ENCODE measurements at places on chromosomes 7 and 10.

- DNase-seq = no peak
Observed at GRCh38 chr10:108412323-108412722, 1247.8 kb upstream of the SORCS1 start.

- no peak for DNase-seq
Observed at GRCh38 chr7:152882576-152883310, 123.2 kb downstream of the ACTR3B start.

DNA sequence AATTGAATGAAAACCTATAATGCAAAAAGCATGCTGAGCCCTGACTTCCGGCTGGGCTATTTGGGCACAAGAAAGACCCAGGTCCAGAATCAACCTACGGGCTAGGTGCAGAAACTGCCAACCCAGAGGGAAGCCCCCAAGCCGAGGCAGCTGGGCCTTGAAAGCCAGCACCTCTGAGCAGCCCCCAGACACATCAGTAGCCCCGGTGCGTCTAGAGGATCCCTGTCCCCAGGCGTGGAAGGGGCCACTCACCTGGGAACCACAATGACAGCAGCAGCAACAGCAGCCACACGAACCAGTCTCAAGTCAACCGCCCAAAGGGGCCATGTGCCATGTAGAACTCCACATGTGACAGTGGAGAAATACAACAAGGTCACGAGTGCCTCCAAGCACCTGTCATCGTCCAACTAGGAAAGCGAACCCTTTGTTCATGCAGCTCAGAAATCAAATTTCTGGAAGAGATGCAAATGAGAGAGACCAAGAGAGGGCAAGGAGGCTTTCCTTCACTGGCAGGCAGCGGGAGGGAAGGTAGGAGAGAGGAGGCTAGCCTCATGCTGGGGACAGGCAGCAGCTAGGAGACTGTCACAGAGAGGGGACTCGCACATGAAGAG lies 57.5 kb upstream of the CHST15 start:
- DNase-seq = no peak

DNA sequence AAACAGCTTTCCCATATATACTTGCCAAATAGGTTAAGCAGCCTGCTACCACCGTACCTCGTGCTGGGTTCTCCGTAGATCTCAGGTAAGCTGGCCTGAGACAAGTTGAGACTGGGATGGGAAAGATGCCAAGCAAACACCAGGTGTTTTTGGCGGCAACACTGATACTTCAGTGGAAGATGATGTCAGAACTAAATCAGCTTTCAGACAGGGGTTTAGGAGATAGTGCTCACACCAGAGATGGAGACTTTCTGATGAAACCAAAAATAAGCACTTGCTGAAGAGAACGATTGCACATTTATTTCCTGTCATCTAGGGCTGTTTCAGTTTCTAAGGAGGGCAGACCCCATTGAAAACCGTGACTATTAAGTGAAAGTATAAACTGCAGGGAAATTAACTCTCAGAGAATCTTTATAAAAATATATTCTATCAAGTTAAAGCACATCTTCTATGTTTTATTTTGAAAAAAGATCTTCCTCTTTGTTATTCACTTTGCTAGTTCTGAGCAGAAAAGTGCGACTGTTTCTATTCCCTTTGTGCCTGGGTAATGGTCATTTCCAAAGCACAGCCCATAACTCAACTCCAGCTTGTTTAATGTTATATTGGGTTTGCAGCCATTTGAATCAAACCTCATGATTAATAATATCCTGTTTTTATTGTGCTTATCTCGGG lies 149.9 kb downstream of the CPED1 start:
- peak; percentile 95 for DNase-seq

- DNase-seq = no peak
Observed at GRCh38 chr10:11014671-11015445, 2.8 kb upstream of the CELF2 start.

DNA sequence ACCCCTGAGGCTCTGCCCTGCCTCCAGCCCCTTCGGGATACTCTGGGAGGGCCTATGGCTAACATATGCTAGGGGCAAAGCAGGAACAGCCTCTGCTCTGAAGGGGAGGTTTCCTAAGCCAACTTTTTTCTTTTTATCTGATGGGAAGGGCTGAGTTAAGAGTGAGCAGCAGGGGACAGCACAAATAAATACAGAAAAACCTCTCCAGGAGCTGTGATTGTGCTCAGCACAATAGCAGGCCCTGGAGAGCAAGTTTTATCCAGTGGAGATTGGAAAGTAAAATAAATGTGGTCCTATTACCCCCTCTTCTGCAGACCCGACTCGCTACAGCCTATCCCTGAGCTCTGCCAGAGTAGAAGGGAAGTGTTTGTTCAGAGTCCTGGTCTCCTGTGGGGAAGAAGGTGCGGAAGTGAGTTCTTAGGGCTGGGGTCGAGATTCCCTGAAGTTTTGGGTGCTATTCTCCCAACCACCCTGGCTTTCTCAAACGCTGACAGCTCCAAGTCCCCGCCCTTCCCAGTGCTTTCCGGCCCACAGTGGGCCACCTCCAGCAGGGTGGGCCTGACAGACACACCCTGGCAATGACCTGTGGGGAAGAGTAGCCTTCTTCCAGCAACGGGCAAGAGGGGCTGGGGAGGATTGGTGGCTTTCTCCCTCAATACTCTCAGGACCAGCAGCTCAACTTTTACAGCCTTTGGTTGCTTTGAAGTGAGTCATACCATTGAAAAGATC lies 23.0 kb upstream of the AFAP1L2 start:
- no peak for DNase-seq

- DNase-seq = peak; percentile 35
Observed at GRCh38 chr7:108016841-108017775, 14.1 kb upstream of the LAMB1 start.

DNA sequence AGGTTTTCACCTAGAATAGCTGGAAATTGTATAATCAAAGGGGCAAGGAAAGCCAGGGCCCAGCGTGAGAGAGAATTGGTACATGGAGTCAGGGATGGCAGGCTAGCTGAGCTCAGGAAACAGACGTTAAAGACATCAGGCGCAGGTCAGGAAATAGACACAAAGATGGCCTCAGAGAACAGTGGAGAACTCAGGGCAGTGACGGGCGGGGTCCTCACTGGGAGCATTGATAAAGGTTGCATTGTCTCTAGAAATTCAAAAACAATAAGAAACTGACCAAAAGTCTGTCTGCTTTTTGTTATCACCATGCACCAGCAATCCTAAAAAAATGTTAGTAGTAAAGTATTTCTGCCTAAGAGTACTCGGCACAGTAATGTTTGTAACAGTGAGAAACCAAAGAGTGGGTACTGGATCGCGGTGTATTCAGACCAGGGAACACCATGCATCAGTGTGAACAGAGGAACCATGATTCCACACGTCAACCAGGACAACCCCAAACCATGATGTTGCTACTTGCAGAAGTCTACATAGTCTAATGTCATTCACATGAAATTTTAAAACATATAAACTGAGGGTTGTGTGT lies 81.9 kb upstream of the AUTS2 start:
- no peak for DNase-seq

DNA sequence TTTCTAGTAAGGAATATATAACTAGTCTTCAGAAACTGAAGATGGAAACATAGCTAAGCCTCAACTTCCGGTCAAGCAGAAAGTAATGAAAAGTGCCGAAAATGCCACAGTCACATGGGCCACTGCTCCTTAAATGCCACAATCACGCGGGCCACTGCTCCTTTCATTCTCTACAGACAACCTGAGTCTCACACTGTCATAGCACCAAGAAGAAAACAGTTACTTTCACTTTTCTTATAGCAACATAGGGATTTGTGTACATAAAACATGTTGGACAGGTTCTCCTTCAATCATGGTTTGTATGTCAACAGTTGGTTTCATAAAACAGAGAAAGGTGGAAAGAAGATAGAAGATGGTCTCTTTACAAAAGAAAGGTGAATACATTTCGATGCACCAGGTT lies 48.6 kb upstream of the NOBOX start:
- no peak for DNase-seq

- peak; percentile 86 for DNase-seq
Observed at GRCh38 chr10:12484941-12485805, 135.8 kb downstream of the CAMK1D start.

DNA sequence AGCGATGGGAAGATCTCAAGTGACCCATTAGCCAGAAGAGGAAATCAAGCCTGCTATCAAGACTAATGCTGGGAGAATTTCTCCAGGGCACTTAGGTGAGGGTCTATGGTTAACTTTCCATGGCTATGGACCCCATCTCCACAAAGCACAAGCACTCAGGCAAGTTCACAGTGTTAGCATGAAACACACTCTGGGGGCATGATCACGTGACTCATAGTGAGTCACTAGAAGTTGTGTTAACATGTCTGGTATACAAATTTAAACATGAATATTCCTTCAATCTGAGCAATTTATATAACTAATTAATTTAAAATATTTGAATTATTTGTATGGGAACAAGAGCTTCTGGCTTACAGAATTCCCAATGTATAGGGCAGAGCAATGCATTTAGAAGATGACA lies 131.8 kb downstream of the FAM204A start:
- no peak for DNase-seq

- DNase-seq = peak; percentile 83
Observed at GRCh38 chr7:100563809-100564400, 9.8 kb downstream of the SAP25 start.

DNA sequence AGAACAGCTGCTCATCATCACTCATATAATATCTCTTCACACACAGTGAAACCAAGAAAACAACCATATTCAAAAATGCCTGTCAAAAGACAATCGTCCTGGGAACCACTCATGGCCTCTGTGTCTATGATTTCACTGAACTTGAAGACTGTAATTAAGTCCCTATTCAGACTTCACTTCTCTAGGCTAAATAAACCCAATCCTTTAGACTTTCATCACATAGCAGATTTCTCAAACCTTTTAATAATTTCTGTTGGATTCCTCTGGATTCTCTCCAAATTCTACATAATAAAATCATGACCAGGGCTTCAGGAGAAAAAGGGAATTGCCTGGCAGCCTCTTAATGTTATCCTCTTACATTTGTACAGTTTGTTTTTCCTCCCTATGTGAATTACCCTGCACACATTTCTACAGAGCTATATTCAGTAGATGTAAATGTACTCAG lies 201.1 kb downstream of the LRRN3 start:
- no peak for DNase-seq

DNA sequence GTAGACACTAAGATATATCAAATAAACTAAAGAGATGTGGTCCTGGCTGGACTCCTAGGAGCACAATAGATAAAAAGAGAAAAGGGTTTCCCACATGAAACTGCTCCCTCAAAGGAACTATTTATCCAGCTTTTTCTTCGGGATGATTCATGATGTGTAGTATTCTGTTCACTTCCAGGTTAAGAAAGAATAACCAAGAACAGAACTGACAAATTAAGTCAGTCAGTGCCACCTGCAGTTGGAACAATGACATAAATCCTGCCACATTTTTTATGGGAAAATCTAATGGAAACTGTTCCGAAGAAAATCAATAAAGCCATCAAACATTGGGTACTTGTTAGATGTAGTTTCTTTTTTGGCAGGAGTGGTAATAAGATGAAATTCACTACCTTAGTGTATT lies 87.1 kb downstream of the POLR1F start:
- DNase-seq = no peak

DNA sequence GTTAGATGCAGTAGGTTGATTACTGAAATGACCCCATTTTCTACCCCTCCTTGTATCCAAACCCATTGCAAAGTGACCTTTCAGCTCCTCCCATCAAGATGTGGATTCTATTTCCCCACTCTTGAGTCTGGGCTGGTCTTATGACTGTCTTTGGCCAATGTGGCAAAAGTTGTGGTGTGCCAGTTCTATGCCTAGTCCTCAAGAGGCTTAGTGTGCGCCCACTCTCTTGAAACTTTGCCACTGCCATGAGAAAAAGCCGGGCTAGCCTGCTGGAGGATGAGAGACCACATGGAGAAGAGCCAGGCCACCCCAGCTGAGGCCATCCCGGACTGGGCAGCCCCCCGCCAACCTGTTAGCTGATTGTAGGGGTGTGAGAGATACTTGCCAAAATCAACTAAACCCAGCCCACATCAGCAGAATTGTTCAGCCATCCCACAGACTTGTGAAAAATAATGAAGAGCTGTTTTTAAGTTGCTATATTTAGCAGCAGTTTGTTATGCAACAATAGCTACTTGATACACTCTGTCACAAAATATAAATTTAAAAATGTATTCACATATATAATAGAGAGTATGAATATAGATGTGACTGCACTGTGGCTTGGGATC lies 131.0 kb upstream of the PALS2 start:
- no peak for DNase-seq

GRCh38 chr7:36286226-36286625 lies 103.4 kb upstream of the ANLN start:
- no peak for DNase-seq

- no peak for DNase-seq
Observed at GRCh38 chr10:79483948-79484347, 28.4 kb upstream of the EIF5AL1 start.

- no peak for DNase-seq
Observed at GRCh38 chr7:105198223-105198622, 184.2 kb downstream of the KMT2E start.

DNA sequence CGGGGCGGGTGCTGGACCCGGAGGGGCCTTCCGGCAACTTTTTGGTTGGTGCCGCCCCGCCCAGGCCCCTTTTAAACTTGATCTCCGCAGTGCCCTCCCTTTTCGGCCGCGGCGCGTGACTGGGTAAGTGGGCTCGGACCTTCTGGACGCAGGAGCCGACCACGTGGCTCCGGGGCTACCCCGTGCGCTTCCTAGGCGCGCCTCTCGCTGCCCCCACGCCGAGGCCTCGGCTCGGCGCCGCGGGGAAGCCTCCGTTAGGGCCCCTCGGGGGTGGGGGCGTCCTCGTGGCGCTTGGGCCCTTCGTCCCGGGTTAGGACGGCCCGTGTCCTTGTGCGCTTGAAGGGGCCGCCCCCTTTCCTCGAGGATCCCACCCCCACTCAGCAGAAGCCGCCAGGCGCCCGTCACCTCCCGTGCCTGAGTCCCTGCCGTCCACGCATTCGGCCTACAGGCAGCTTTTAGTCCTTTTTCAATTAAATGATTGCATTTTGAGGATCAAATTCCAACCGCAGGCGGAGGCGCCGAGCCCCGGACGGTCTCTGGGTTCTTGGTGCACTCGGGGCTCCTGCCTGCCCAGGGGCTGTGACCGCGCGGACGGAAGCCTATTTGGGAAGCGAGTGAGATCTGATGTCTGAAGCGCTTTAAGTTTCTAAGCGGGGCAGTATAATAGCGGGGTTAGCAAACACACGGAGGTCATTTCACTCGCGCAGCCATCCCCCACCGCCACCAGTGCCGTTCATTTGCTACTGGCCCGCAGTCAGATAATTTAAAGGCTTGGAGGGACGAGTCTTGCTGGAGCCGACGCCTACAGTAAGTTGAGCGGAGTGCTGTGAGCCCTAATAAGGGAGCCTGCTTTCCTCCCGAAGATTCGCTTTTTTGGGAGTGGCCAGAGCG lies 31.8 kb upstream of the TOMM7 start:
- DNase-seq = peak; percentile 92
